ENCODE measurements at places on chromosomes 12 and 14.

GRCh38 chr12:81257947-81258551 is 180.2 kb downstream of the ACSS3 start:
- no peak for DNase-seq

GRCh38 chr12:1611803-1612572 is 17.0 kb upstream of the WNT5B start:
- no peak for DNase-seq

DNA sequence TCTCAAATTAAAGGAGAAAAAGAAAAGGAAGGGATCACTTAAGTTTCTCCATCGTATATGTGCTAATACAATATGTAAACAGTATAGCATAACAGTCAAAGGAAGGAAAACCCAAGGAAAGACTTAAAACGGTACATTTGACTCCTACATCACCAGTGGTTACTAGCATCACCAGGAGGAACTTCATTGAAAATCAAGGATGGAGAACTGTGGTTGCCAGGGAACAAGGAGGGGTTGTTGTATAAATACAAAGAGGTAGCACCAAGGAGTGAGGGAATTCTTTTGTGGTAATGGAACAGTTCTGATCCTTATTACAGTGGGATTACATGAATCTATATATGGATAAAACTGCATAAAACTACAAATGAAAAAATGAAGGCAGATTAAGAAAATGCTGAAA is 1.6 kb downstream of the ZFYVE26 start:
- DNase-seq, result no peak

DNA sequence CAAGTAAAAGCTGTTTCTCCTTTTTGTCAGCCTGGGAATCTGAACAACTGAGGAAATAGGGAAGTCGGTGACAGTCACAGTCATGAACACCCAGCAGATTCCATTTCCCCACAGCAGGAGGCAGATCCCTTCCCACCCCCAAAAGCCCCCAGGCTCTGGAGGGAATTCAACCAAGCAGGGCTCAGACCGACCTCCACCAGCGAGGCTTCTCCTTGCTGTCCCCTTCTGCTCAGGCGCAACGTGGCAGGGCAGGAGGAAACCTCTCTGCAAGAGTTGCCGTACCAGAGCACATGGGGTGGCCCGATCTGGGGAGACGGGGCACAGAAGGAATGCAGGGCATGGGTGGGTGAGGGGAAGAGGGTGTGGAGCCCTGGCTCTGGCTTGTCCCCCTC is 319 bp downstream of the GALNT6 start:
- DNase-seq, result peak; percentile 24

DNA sequence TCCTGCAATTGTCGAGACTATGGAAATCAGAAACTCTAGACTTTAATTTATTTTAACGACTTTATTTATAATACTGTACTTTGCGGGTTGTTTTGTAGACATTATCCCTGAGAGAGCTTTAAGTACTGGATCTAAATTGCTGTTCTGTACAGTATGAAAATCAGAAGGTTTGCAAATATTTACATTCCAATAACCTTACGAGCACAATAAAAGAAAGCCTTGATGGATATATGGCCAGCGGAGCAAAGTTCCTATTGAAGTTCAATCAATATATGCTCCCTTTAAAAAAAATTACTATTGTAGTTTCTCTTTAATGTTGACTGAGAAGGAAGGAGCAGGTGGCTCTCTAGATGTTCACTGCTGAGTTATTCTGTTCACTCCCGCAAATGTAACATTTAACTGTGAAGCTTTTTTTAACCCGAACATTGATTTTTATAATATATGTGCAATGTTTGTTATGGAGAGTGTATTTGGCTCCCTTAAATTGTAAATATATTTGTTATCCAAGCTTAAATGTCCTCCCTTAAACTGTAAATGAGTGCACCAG is 235.3 kb downstream of the PLCZ1 start:
- no peak for DNase-seq

- DNase-seq, result no peak
Measured at GRCh38 chr14:81147140-81147897, 73.4 kb downstream of the GTF2A1 start.

DNA sequence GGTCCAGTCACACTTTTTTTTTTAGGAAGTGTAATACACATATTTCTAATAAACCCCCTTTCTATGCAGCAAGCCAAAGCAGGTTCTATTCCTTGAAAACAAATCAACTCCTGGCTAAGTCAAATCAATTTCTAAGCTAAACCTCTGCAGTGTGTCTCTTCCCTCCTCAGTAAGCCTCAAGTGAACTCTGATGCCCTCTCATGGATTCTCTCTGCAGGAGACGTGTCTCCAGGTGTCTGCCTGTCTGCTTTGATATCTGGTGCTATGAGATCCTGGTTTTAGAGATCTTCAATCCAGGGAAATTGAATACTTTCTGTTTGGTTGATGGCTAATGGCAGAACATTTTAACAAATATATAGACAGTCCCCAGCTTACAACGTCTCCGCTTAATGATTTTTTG is 791.7 kb downstream of the AACS start:
- DNase-seq, result no peak

DNA sequence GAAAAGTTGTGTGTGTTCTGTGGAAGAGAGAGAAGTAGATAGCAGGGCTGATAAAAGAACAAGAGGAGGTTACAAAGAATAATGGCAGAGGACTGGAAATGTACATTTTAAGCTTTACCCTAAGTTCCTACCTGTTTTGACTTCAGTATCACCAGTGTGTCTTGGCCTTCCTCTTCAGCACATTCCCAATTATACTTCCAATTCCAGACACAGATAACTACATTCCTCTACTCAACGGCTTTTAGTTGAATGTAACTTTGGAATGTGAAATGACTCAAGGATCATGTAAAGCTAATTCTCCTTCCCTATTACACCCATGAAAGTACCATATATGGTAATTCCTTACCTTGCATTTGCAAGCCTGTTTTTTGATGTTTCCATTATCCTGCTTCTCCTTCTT is 5.0 kb downstream of the MGST1 start:
- no peak for DNase-seq

DNA sequence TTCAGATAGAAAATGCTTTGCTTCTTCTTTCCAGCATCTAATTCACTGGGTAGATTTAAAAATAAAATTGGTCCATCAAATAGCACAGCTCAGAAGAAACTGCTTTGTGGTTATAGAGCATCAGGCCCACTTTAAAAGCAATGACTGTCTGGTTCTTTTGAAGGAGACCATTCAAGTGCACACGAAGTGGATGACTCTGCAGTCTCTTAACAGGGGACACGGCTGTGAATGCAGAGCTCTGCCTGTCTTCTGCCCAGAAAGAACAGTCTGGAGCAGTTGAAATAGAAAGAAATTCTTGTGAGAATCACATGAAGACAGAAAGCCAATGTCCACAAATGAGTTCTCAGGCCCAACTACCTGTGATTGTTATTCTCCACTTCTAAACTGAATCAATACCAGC is 138.7 kb upstream of the PLEKHA5 start:
- DNase-seq, result no peak

Data from activated CD4-positive, alpha-beta memory T cell treated with anti-CD3 and anti-CD28 coated beads, Interleukin-2, amount 10 ng/mL, durations not matched to agents 7 days and 5 days (primary cell).